Esophagus muscularis mucosa (tissue), 4 donors: ENCODE measurements at places on chromosomes 7 and 10. TPM values are rescaled to one million over a fixed set of nuclear protein-coding genes. Genes with fewer than 3 reads are reported as not detected.

The PNLIP gene
- not detected for total RNA-seq

The TMEM196 gene
- total RNA-seq: not detected

DNA sequence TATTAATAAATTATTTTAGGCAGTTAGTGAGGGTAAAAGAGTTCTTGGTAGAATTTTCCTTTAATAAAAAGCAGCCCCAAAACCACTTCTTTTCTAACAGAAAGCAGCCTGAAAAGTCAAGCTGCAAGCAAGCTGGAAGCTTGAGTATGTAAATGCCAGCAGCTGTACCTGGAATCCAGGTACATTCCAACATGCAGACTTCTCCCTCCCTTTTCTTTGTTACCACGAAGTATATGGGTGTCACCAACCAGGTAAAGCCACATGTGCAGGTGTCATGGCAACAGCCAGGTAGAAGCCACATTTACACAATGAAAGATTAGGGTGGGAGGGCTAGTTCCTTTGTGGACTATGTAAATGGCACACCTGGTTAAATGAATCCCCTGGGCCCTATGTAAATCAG lies 114.6 kb downstream of the EPC1 start:
- no peak overlapping the region for H3K4me3 ChIP-seq
- H3K36me3 ChIP-seq: no peaks in the 10 kb centered on the region
- no peaks in the 10 kb centered on the region for H3K4me1 ChIP-seq
- no peaks in the 10 kb centered on the region for H3K27me3 ChIP-seq

GRCh38 chr7:111038185-111038584 lies 52.7 kb upstream of the LRRN3 start:
- DNase-seq: no peak
- H3K27me3 ChIP-seq: no peaks in the 10 kb centered on the region
- no peak overlapping the region for H3K4me3 ChIP-seq
- no peaks in the 10 kb centered on the region for H3K4me1 ChIP-seq
- H3K27ac ChIP-seq: no peak overlapping the region

- H3K27ac ChIP-seq: peak overlapping the region; percentile 60
- no peaks in the 10 kb centered on the region for H3K36me3 ChIP-seq
- H3K27me3 ChIP-seq: no peaks in the 10 kb centered on the region
- no peak overlapping the region for H3K4me3 ChIP-seq
These were observed 17.5 kb downstream of the KCNMA1 start for GRCh38 chr10:77619964-77620703.

DNA sequence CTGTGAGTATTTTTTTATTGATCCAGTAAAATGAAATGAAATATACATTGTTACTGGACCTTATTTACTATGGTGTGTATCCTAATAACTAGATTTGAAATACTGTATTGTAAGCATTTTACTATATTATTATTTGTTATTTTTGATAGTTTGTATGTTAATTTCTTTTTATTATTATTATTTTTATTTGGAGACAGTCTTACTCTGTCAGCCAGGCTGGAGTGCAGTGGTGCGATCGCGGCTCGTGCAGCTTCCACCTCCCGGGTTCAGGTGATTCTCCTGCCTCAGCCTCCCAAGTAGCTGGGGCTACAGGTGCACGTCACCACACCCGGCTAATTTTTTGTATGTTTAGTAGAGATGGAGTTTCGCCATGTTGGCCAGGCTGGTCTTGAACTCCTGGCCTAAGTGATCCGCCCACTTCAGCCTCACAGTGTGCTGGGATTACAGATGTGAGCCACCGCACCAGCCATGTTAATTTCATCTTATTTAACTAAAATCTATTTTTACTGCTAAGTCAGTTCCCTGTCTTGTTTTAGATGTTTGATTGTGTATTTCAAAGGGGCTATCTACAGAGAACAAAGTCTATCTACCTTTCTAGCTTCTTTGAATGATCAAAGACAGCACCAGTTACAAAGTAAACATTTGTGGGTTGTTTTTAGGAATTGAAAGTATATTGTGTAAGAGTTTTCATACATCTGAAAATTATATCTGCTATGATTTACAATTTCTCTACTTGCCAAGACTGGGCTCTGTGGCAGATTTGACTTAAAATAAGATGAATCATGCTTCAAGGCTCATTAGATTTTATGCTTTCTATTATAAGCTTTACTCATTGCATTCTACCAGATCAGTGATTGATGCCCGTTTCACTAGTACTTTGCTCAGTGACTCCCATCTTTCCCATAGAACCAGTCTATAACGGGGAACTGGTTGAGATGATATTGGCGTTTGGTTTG lies 41.6 kb downstream of the CDC123 start:
- no peaks in the 10 kb centered on the region for H3K27me3 ChIP-seq
- H3K4me1 ChIP-seq: peaks cover 50% of the 10 kb centered on the region
- DNase-seq: no peak
- H3K4me3 ChIP-seq: no peak overlapping the region

The SEMA3A gene
- total RNA-seq: 39.0 TPM
